Vagina (tissue), 2 donors: ENCODE measurements at places on chromosomes 12 and 14.

- no peak for DNase-seq
Measured at GRCh38 chr12:45477526-45477925, 252.0 kb upstream of the ARID2 start.

GRCh38 chr14:53692885-53693284, 263.7 kb downstream of the BMP4 start:
- DNase-seq, result no peak

GRCh38 chr14:100054316-100055075, 10.7 kb upstream of the EVL start:
- no peak for DNase-seq

GRCh38 chr14:64478634-64479250, 13.4 kb downstream of the AKAP5 start:
- no peak for DNase-seq

GRCh38 chr12:128726886-128727285, 96.9 kb downstream of the SLC15A4 start:
- DNase-seq, result no peak

DNA sequence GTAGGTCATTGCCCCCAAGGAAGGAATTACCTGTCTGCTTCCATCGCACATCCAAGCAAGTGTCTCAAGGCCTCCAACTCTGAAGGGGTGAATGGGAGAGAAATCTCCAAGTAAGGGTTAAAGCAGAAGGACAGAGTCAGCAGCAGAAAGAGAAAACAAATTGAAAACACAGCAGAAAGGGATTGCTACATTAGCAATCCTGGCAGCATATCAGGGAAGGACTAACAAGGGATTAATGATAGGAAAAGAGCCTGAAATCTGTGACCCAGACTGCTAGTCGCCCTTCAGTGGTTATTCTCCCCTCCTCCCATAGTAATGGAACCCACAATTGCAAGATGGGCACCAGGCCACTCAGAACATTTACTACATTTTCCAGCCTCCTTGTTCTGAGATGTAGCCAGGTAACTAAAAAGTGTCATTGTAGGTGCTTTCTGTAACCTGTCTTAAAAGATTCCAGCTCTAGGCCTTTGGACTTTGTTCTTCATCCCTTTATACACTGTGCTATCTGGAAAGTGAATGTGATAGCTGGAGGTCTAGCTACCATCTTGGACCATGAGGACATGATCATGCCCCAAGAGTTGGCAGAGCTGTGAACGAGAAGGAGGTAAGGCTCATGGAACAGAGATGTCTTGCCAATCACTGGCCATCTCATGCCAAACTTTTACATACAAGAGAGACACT, 36.0 kb downstream of the MAP3K9 start:
- DNase-seq, result no peak

DNA sequence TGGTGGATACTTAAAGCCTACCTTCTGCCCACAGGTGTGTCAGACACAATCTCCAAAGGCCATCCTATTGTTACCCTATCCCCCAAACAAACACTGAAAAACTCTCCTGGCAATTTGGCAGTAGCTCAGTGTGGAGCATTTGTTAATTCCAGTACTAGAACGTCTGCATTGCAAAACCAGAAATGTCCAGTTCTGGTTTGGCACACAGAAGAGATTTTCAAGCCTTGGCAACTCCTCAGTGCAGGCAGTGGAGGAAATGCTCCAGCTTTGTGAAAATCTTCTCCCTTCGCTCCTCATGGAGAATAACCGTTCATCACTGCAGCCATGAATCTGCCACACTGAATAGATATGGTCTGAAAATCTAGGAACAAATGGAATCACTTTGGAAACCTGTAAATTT, 5.3 kb upstream of the SOCS2 start:
- DNase-seq, result no peak

DNA sequence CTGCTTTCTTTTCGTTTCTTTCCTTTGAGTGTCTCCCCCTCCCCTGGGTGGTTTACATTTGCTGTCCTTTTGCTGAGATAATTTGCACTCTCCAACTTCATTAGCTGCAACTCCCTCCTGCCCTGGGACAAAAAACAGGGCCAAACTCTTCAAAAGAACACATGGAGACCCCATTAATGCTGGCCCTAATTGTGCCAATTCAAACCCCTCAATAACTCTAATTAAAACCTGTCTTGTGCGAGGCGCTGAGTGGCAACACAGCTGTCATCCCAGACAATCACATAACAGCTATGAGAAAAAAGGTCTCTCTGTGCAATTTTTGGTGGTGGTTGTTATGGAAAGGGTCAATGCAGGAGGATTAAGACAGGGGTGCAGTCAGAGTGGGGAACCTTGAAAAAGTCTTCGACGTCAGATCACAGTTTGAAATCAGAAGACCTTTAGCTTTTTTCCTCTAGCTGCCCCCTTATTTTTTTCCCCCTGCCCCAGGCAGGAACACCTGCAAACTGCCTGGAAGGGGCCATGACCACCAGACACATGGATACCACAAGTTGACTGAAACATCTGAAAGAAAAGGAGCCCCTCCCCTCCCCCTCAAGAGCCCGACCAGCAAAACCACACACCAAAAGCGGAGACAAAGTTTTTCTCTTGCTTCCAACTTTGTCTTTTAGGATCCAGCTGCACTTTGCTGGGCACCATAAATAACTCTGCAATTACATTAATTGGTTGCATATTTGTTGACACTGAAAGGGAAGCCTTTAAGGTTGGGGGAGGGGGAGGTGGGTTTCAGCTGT, 26.5 kb upstream of the SMOC1 start:
- no peak for DNase-seq

DNA sequence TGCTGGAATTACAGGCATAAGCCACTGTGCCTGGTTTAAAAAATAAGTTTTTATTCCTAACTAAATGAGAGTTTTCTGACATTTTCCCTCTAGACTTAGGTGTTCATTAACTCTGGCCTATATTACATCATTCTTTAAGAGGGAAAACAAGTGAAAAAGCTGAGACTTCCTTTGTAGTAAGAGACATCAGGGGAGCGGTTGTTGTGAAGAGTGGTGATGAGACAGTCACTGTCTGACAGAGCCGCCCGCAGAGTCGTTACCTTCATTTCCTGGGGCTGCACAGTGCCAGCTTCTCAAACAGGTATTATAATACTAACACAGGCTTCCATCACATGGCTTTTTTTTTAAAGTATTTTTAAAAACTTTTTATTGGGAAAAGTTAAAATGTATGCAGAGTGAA, 19.7 kb upstream of the TDRD9 start:
- DNase-seq, result no peak

- DNase-seq, result no peak
Measured at GRCh38 chr12:75533239-75533638, 21.8 kb upstream of the KRR1 start.

DNA sequence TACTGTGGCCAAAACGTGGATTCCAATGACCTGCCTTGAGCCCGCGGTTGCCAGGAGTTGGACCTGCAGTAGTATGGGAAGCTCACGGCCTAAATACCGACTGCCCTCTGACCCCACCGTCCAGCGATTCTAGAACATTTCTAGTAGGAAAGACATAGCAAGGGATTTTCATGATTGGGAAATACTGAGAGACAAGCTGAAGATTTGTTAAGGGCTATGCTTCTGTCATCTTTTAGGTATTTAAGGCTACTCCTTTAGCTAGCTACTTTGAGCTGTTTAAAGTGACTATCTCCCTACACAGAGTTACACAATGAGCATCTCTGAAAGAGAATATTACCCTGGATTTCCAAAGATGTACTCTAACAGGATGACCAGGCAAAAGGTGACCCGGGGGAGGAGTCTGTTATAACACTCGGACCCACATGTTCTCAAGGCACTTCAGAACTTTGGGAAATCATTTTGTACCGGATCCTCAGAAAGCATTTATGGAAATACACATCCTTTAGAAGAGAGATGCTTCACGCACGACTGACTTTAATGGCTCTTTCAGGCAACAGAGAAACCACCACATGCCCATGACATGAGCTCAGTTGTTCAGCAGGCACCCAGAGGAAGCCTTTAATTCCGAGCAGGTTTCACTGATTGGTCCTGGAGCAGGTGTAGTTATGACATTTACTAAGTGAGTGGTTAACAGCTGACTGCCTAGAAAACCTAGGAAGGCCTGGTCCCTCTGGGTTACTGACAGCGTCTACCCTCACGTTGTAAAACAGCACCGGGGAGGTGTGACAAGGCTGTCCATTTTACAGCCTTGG, 4.2 kb downstream of the BAG5 start:
- DNase-seq, result no peak

- no peak for DNase-seq
Measured at GRCh38 chr12:52182384-52182783, 9.4 kb downstream of the KRT80 start.

DNA sequence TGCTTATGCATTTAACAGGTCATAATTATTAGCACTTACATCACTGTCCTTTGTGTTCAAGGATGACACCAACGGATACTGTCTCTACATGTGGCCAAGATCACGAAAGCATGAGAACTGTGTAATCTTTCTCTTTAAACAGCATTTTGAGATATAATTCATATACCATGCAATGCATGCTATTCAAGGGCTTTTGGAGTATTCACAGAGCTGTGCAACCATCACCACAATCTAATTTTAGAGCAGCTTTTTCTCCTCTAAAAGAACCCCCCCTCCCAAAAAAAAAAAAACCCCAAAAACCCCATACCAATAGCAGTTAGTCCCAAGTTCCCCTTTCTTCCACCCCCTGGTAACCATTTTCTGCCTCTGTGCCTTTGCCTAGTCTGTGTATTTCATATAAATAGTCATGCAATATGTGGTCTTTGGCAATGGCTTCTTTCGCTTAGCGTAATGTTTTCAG, 60.6 kb downstream of the SPRING1 start:
- no peak for DNase-seq

DNA sequence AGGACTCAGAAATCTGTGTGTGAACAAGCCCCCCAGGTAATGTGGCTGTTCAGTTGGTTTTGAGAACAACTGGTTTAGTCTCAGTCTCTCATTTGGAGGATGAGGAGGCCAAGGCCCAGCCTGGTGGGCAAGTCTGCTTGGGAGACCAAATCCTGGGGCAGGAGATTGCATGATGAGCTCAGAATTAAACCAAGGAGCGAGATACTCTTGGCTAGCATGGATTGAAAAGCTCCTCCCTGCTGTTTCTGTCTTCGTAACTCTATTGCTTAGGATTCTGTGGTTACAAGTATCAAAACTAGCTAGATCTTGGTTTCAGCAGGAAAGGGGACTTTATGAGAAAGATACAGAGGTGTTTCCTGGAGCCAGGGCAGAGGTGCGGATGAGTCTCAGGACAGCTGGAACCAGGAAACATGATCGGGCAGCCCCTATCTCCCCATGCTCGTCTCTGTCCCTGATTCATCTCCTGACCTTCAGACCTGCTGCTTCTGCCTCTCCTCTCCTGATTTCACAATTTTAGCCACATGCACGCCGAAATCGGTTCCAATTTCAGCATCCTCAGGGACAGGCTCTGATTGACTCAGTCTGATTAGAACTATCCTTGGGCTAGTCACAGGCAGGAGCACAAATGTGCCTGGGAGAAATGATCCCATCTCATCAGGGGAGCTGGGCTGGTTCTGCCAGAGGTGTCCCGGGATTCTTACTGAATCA, 40.2 kb upstream of the RIN3 start:
- no peak for DNase-seq

GRCh38 chr14:105818712-105819005, 292.3 kb downstream of the TMEM121 start:
- DNase-seq, result no peak

- DNase-seq, result no peak
Measured at GRCh38 chr14:99258341-99258861, 13.6 kb downstream of the BCL11B start.

DNA sequence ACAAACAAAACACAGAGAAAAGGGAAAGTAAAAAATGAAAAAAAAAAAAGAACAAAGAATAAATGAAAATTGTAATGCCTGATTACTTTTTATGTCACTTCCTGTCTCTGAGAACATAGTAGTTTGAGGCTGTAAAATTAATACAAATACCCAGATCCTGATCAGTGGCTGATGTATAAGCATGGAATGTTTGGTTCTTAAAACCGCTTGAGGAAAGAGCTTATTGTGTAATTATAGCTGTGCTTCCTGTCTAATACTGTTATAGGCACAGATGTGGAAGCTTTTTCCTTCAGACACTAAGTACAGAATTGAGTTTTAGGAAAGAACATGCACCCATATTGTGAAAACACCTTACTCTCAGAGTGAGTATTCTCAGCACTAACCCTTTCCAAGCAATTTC, 86.9 kb downstream of the AVPR1A start:
- DNase-seq, result no peak

DNA sequence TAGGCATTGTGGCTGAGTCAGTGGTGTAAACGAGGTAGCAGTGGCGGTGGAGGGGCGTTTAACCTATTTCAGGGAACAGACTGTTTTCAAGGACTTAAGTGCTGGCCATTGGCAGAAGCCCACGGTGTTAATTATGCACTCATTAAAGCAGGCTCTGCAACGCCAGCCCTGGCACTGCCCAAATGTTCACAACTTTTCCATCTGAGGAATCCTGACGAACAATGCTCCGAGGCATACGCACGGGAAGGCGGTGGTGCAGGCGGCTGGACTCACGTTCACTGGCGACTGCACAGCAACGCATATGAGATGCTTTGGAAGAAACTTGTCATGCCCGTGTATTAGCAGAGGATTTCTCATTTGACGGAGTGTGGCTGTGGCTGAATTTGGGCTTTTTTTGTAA, 70.6 kb upstream of the SLC24A4 start:
- no peak for DNase-seq

DNA sequence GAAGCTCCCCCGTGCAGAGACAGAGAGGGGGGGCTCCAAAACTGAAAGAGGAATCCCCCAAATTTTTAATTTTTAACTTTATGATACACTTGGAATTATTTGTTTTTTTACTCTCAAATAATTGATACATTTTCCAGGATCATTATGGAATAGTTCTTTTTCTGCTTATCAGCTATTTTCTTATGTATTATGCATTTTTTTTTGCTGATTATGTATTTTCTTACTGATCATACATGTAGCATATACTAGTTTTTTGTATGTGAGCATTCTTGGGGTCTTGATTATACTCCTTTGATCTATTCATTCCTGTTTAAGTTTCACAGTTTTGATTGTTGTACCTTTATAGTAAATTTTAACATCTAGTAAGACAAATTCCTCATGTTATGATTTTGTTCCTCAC, 55.5 kb upstream of the LDHB start:
- no peak for DNase-seq

- no peak for DNase-seq
Measured at GRCh38 chr12:66312189-66312588, 9.9 kb downstream of the HELB start.

DNA sequence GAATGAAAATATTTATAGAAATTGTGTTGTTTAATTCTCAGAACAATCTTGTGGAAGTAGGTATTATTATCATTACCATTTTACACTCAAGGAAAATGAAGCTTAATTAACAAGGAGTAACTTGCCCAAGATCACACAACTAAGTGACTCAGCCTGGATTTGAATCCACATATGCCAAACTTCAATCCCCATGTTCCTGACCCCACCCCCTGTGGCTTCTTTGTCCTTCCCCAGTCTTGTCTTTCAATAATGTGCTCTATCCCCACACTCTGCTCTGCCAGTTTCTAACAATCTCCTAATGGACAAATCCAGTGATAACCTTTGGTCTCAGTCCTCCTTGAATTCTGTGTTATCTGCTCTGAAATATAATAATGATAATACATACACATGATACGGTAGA, 355.2 kb downstream of the BMP4 start:
- DNase-seq, result no peak
